ENCODE measurements at places on chromosomes 6 and 20.

- no peak for DNase-seq
Measured at GRCh38 chr20:38083338-38084048, 49.9 kb downstream of the RPRD1B start.

DNA sequence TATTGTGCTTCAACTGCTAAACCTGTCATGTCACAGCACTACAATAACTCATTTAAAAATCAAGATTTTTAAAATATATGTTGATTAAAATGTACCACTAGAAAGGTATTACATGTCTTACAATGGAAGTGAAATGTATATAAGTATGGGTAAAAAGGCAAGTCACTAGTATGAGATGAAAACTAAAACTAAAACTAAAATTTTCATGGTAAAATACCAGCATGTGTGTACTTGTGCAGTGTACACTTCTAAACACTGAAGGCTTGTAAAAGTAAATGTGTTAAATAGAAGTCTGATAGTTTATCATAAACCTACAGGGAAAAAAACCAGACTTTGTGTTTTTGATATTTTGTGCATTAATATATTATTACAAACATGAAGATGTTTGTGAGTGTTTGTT, 13.7 kb upstream of the TMEM244 start:
- DNase-seq = no peak

DNA sequence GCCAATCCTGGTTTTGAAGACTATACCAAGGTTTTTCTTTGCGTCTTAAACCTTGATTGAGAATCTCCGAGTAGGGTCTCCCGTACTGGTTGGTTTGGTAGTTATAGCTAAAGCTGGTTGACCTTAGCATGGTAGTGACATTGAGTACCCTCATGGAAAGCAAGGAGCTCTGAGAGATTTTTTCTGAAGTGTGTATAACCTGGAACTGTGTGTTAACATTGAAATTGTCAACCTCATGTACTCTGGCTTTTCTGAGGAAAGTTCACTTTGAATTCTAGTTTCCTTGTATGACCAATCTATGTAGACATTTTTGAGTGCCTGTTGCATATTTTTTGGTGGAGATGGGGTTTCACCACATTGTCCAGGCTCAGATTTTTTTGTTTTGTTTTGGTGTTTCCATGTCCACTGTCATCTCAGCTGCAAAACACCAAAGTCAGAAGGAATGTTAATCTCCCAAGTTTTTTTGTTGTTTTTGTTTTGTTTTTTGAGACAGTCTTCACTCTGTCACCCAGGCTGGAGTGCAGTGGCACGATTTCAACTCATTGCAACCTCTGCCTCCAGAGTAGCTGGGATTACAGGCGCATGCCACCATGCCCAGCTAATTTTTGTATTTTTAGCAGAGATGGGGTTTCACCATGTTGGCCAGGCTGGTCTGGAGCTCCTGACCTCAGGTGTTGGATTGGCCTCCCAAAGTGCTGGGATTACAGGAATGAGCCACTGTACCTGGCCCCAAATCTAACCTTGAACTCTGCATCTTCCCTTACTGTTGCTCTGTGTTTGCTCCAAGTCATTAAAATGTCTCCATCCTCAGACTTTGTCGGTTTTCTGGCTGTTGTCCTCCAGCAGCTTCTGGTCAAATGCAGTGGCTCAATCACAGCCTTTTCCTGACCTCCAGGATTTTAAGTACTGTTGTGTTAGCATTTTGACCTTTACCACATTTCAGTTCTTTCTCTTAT, 4.3 kb downstream of the RPS12 start:
- DNase-seq = no peak

GRCh38 chr6:22690446-22690845, 121.1 kb downstream of the HDGFL1 start:
- DNase-seq = no peak

DNA sequence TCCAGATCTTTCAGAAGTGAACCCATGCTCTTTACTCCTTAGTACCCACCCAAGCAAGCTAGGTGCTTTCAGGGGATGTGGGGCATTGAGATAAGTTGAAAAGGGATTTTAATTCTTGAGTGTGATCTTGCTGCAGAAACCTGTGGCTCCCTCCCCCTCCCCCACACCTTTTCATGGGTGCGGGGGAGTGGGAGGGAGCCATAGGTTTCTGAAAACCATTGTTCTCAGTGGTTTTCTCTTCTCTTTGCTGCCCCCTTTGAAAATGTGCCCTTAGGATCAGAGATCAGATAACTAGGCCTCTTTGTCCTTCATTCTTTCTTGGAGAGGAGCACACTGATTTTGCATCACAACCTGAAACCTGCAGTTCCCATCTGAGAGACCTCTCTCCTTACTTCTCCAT, 2.4 kb downstream of the PCSK2 start:
- peak; percentile 12 for DNase-seq

DNA sequence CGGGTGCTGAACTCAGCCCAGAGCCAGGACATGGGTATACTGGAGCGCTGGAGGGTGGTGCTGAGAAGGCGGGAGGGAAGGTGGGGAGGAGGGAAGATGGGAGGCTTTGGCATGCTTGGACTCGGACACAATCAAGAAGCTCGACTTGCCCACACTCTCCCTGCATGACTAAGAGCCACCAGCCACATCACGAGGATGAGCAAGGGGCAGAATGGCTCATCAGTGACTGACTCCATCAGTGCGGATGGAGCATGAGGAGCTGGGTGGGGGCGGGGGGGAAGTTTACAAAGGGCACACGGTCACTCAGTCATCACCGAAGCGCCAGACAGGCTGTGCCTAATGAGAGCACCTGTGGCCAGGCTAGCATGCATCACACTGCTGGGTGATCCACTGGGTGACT, 222.8 kb downstream of the KIF16B start:
- DNase-seq = no peak
